H9 (cell line): ENCODE measurements at places on chromosomes 7 and 10.

- no peaks in the 10 kb centered on the region for H3K27me3 ChIP-seq
- no peak for DNase-seq
- no peaks in the 10 kb centered on the region for H3K4me1 ChIP-seq
- no peaks in the 10 kb centered on the region for H3K36me3 ChIP-seq
- no peak overlapping the region for H3K27ac ChIP-seq
These were observed 118.8 kb downstream of the DIP2C start for GRCh38 chr10:570628-571163.

- no peaks in the 10 kb centered on the region for H3K4me1 ChIP-seq
- H3K27ac ChIP-seq = no peak overlapping the region
- no peak overlapping the region for H3K4me3 ChIP-seq
- H3K27me3 ChIP-seq = no peaks in the 10 kb centered on the region
- DNase-seq = no peak
These were observed 13.7 kb downstream of the MAT1A start for GRCh38 chr10:80275756-80276155.

- peak; percentile 97 for DNase-seq
- peaks cover 6% of the 10 kb centered on the region for H3K36me3 ChIP-seq
- peak overlapping the region; percentile 82 for H3K4me3 ChIP-seq
- H3K27me3 ChIP-seq = no peaks in the 10 kb centered on the region
These were observed 8.8 kb upstream of the EPHB4 start for GRCh38 chr7:100835903-100836811.

GRCh38 chr7:20343205-20343604, 12.5 kb downstream of the ITGB8 start:
- no peak overlapping the region for H3K4me3 ChIP-seq
- no peak for DNase-seq
- peaks cover 6% of the 10 kb centered on the region; the same call in 1 of the 2 replicates for H3K4me1 ChIP-seq
- H3K27ac ChIP-seq = no peak overlapping the region
- H3K36me3 ChIP-seq = no peaks in the 10 kb centered on the region

- H3K36me3 ChIP-seq = peaks cover 11% of the 10 kb centered on the region
- DNase-seq = peak; percentile 52
- H3K27me3 ChIP-seq = no peaks in the 10 kb centered on the region
- H3K27ac ChIP-seq = no peak overlapping the region
These were observed 401.9 kb downstream of the TNS3 start for GRCh38 chr7:47179812-47180515.

DNA sequence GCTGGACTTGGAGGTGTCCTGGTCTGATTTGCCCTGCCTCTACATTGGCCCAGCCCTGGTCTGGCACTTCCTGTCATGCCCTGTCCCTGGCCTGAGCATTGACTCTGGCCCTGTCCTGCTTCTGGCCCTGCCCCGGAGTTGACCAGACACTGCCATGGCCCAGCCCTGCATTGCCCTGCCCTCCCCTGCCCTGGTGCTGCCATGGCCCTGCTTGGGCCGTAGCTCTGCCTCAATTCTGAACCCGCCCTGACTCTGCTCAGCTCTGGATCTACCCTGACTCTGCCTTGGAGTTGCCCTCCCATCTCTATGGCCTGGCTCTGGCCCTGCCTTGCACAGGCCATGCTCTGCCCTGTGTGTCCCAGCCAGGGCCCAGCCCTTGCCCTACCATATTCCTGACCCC, 647.1 kb downstream of the ZNF37A start:
- DNase-seq = no peak
- H3K4me1 ChIP-seq = no peaks in the 10 kb centered on the region
- H3K4me3 ChIP-seq = no peak overlapping the region
- H3K27ac ChIP-seq = no peak overlapping the region
- no peaks in the 10 kb centered on the region; the same call in 1 of the 2 replicates for H3K36me3 ChIP-seq

GRCh38 chr10:91672021-91672608, 39.2 kb upstream of the PPP1R3C start:
- H3K27ac ChIP-seq = no peak overlapping the region
- no peaks in the 10 kb centered on the region for H3K27me3 ChIP-seq
- peaks cover 5% of the 10 kb centered on the region; the same call in 1 of the 2 replicates for H3K4me1 ChIP-seq
- H3K36me3 ChIP-seq = peaks cover 5% of the 10 kb centered on the region
- peak; percentile 48 for DNase-seq

DNA sequence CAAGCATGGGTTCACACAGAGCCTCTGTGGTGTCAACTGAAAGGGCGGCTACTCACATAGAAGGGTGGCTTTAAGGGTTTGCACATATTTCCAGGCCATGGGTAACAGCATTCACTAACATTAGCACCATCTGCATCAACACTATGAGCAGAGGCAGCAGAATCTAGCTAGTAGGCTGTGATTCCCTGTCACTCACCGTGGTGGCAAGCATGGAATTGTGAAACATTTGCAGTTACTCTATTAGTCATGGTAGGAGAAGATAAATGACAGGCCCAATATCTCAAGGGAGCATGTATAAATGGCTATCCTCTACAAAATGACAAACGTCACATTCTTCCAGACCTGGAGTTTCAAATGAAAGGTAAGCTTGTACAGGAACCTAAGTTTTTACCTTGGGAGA, 32.2 kb upstream of the CUBN start:
- H3K36me3 ChIP-seq = no peaks in the 10 kb centered on the region
- H3K4me3 ChIP-seq = no peak overlapping the region
- H3K27ac ChIP-seq = no peak overlapping the region
- H3K4me1 ChIP-seq = no peaks in the 10 kb centered on the region
- no peak for DNase-seq

DNA sequence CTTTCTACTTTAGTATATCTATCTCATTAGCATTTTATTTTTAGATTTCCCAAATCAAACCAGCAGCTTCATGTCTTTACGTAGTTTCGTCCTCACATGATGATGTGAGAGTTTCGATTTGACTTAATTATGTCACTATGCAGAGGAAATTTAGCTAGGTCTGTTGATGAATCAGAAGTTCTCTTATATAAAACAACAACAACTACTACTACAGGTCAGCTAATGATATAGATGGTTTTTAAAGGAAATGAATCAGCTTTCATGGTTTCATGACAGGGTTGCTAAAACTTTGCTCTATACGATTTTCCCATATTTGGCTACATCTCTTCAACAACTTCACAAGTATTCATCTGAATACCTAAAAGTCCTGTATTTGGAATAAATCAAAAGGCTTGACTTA, 28.6 kb downstream of the JAZF1 start:
- H3K4me3 ChIP-seq = no peak overlapping the region
- H3K27ac ChIP-seq = no peak overlapping the region
- no peaks in the 10 kb centered on the region; the same call in 1 of the 2 replicates for H3K4me1 ChIP-seq
- DNase-seq = no peak

DNA sequence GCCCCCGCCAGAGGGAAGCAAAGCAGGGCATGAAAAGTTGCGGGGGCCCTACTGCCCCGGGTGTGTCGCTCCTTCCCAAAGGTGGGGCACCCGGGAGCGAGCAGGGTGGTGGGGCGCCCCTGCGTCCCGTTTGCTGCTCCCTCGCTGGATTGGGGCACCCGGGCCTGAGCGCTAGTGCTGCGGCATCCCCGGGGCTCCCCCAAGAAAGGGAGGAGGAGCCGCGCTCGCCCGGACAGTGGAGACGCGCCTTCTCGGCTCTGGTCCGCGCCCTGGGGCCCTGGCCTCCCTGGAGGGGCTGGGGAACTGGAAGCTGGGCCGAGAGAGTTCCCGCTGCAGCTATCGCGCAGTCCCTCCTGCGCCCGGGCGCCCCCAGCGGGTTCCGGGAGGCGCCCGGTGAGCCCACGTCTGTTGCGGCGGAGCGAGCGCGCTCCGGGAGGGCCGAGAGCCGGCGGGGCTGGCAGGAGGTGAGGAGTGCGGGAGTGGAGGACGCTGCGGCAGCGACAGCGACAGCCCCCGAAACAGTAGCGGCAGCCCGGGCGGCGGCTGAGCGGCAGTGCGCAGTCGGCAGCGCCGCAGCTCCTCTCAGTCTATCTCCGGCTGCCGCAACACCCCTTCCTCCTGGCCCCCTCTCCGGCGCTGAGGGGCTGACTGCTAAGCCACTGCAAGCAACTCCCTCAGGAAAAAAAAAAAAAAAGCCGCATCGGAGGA, 504 bp upstream of the BMPER start:
- H3K4me3 ChIP-seq = peak overlapping the region; percentile 70
- H3K27me3 ChIP-seq = peaks cover 12% of the 10 kb centered on the region
- DNase-seq = peak; percentile 72
- no peak overlapping the region for H3K27ac ChIP-seq

DNA sequence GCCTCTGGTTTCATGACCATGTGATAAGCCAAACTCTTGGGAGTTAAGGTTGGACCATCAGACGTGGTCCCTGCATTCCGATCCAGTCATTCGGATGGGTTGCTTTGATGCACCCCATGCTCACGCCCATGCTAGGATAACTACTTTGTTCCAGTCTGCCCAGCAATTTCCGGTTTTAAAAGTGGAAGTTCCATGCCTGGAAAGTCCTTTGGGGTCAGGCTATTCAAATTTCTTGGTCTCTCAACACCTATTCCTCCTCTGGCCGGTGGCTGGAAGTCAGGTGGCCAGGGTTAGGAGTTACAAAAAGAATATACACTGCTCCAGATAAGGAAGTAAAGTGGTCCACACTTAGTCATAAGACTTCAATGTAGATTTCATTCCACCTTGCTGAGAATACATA, 37.7 kb upstream of the HABP2 start:
- H3K36me3 ChIP-seq = peaks cover 10% of the 10 kb centered on the region
- H3K27ac ChIP-seq = no peak overlapping the region
- no peaks in the 10 kb centered on the region for H3K27me3 ChIP-seq
- no peaks in the 10 kb centered on the region for H3K4me1 ChIP-seq
- H3K4me3 ChIP-seq = no peak overlapping the region

- no peak overlapping the region for H3K27ac ChIP-seq
- peak; percentile 75 for DNase-seq
- no peaks in the 10 kb centered on the region for H3K4me1 ChIP-seq
- peaks cover 11% of the 10 kb centered on the region; the same call in 1 of the 2 replicates for H3K27me3 ChIP-seq
- no peak overlapping the region for H3K4me3 ChIP-seq
- peaks cover 27% of the 10 kb centered on the region for H3K36me3 ChIP-seq
These were observed 6.8 kb downstream of the CYP26A1 start for GRCh38 chr10:93080350-93081046.

DNA sequence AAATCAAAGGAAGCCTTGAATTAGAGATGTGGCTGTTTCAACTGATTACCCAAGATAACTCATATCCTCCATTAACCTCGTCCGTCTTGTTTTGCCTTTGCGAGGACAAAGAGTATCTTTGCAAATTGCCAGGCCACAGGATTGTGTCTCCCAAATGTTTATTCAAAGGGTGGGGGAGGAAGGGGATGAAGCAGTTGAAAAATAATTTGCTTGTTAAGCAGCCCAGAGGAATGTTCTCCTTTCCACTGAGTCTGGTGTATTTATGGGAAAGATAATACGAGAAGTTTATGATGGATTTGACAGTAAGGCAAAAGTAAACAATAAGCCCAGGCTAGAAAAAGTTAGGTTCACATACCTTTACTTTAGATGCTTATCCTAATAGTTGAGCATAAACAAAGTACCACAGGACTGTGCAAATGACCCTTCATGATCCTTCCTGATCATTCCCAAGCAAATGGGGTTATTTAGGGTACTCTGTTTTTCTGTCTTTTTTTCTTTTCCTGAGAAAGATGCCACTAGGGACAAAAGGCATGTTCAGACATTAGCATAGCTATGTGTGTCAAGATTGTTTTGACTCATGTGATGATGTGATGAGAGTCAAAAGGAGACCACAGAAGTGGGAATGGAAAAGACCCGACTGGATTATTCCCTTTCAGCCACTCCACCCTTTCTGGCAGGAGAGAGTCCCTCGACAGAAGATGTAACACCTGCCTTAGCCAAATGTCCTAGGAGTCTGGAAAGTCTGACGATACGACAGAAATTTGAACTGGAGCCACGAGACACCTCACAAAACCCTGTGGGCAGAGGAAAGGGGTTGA, 243.0 kb upstream of the GLI3 start:
- no peak overlapping the region for H3K27ac ChIP-seq
- DNase-seq = no peak
- H3K27me3 ChIP-seq = no peaks in the 10 kb centered on the region
- H3K36me3 ChIP-seq = peaks cover 2% of the 10 kb centered on the region; the same call in 1 of the 3 replicates

DNA sequence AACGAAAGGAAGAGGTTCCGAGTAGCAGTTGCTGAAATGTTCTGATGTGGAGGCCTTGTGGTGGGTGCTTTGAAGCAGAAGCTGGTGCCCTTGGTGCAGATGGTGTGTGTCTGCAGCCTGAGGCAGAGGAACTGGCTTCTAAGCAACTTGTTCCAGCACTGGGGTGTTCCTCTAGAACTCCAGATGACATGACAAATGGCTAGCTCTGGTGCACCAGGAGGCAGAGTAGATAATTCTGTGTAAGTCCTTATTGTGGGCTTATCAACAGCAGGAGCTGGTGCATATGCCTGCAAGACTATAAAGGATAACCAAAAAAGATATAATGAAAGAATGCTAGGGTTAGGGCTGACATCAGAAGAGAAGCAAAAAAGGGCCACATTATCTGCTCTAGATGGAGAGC, 76.5 kb downstream of the ARL5B start:
- no peak overlapping the region for H3K4me3 ChIP-seq
- no peak overlapping the region for H3K27ac ChIP-seq
- DNase-seq = no peak
- H3K27me3 ChIP-seq = no peaks in the 10 kb centered on the region
- H3K36me3 ChIP-seq = no peaks in the 10 kb centered on the region

DNA sequence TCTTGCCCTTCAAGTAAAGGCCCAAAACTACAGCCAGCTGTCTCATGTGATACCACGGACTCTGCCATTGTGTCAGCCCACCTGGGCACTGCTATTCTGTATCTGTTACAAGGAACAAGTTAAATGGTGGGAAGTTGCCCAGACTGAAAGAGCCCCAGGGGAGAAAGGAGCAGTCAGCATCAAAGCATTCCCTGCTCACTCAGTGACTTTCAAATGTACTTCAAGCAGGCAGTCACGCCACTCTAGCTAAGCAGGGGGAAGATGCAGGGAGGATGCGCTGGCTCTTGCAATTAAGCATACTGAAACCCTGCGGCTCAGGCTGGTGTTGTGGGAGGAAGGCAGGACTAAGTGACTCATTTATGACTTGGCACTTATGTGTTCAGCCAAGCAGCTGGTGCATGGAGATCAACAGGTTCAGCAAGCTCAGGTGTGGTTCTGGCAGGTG, 1249.6 kb downstream of the TYW1 start:
- no peak overlapping the region for H3K4me3 ChIP-seq
- peaks cover 13% of the 10 kb centered on the region; the same call in 1 of the 2 replicates for H3K4me1 ChIP-seq
- peak overlapping the region; percentile 88 for H3K27ac ChIP-seq
- DNase-seq = peak; percentile 94

- H3K36me3 ChIP-seq = no peaks in the 10 kb centered on the region
- no peaks in the 10 kb centered on the region for H3K4me1 ChIP-seq
- no peak overlapping the region for H3K4me3 ChIP-seq
- H3K27me3 ChIP-seq = no peaks in the 10 kb centered on the region
- no peak overlapping the region for H3K27ac ChIP-seq
These were observed 9.4 kb downstream of the ACSL5 start for GRCh38 chr10:112383325-112383724.

DNA sequence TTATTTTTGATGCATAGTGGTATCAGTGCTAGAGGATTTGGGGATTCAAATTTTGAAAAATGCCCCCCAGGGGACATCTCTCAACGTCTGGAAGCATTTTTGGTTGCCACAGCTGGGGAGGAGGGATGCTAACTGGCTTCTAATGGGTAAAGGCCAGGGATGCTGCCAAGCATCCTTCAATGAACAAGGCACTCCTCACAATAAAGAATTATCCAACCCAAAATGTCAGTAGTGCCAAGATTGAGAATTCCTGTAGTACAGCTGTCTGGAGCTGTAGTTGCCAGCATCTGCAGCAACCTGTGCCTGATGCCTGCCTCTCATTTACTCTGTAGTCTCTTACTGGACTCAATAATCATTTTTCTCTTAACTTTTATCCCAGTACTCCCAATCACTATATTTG, 53.5 kb downstream of the SEPTIN7 start:
- no peaks in the 10 kb centered on the region for H3K27me3 ChIP-seq
- H3K4me3 ChIP-seq = no peak overlapping the region
- no peak overlapping the region for H3K27ac ChIP-seq
- no peak for DNase-seq
- H3K36me3 ChIP-seq = peaks cover 34% of the 10 kb centered on the region
